Psoas muscle (tissue), 8 donors: ENCODE measurements at places on chromosomes 4 and X. TPM values are rescaled to one million over a fixed set of nuclear protein-coding genes. Genes with fewer than 3 reads are reported as not detected.

GRCh38 chr4:84565951-84566350, 17.0 kb upstream of the CDS1 start:
- no peak for DNase-seq

DNA sequence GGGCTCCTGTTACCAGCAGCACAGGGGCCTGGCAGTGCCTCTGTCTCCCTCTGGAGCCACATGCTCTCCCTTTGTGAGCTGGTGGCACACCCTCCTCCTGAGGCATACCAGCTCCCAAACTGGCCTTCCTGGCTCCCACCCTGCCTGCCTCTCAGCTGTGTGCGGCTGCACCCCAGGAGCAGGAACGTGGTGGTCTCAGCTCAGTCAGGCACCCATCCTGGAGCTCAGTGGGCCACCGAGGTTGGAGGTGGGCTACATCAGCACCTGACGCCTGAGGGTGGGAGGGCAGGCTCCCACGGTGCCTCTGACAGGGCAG, 85.9 kb upstream of the NKX1-1 start:
- DNase-seq, result peak; percentile 39

The REELD1 gene
- 0.03 TPM for polyA plus RNA-seq

DNA sequence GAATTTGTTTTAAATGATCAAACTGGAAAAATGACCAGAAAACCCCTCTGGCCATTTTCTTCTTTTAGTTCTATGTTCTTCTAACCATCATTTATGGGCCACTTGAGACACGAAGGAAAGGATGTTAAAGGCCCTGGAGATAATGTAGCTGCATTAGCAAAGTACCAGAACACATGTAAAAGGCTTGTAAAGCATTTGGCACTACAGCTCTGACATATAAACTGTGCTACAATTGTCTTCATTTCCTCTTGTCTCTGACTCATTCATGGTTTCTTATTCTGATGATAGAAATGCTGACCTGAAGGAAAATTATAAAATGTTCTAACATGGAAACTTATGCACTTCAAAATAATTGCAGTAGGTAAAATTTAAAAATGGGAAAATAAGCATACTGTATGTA, 388.7 kb downstream of the FAT4 start:
- no peak for DNase-seq

GRCh38 chr4:76950956-76951671, 1.6 kb downstream of the SEPTIN11 start:
- DNase-seq, result no peak

- no peak for DNase-seq
These were observed 350.3 kb downstream of the PTTG2 start for GRCh38 chr4:38310446-38311043.
